ENCODE measurements at places on chromosomes 7 and 10.
A peak's percentile ranks its signal among the peaks of the same experiment; 100 is the strongest.

GRCh38 chr7:110922906-110923305 lies 168.0 kb upstream of the LRRN3 start:
- no peak for DNase-seq

DNA sequence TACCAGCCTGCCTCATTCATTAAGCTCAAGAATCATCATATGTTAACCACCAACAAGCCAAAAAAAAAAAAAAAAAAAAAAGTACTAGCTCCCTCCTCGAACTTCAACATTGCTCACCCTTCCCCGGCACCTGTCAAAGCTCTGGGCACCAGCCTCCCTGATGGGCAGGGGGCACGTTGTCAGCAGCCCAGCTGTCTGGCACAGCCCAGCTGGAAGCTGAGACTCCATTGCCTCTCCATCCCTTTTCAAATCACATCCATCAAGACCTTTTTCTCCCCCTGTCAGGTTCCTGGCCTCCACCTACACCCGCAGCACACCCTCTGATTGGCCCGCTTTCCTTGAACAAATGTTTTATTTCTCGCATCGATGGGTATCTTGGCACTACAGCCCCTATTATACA lies 913.3 kb upstream of the AUTS2 start:
- no peak for DNase-seq

- no peak for DNase-seq
Measured at GRCh38 chr7:64558781-64559180, 4.1 kb downstream of the ZNF680 start.

GRCh38 chr10:92177546-92177945 lies 113.3 kb downstream of the CPEB3 start:
- no peak for DNase-seq

- no peak for DNase-seq
Measured at GRCh38 chr7:129816742-129817141, 136.0 kb downstream of the UBE2H start.

- DNase-seq = no peak
Measured at GRCh38 chr10:62374862-62375710, 917 bp downstream of the ZNF365 start.

GRCh38 chr10:95266674-95267095 lies 24.1 kb downstream of the PDLIM1 start:
- peak; percentile 53 for DNase-seq

GRCh38 chr10:34648919-34649318 lies 166.2 kb downstream of the PARD3 start:
- DNase-seq = no peak

- DNase-seq = no peak
Measured at GRCh38 chr7:120441850-120442249, 168.9 kb downstream of the KCND2 start.

DNA sequence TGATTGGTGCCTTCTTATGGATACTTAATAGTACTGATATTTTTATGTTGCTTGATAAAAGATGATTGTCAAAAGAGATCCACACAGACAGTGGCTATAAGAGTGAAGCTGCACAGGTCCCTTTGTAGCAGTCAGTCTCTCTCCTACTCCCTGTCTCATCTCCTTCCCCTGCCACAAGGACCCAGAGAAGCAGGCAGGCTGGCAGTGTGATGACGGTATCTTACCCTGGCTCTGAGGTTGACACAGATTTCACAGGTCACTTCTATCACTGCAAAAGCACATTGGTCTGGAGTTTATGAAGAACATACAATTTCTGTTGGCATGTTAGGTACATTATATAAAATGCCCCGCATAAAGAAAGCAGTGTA lies 64.4 kb upstream of the AHR start:
- DNase-seq = no peak

GRCh38 chr10:130140425-130140824 lies 4.2 kb downstream of the GLRX3 start:
- DNase-seq = no peak

DNA sequence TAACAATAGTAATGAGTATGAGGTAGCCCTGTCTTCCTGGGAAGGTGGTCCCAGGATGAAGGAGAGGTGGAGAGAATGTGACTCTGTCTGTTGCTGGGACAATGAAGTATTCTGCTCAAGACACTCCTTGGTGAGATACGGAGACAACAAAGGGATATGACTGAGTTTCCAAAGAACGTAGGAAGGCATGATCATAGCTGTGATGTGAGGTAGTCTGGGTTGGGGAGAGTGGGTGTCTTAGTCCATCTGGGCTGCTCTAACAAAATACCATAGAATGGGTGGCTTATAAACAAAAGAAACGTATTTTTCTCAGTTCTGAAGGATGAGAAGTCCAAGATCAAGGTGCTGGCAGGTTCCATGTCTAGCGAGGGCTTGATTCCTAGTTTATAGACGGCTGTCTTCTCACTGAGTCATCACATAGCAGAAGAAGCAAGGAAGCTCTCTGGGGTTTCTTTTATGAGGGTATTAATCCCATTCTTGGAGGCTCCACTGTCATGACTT lies 84.9 kb upstream of the RHOBTB1 start:
- DNase-seq = no peak

- peak; percentile 62 for DNase-seq
Measured at GRCh38 chr7:140625908-140626868, 14.4 kb downstream of the DENND2A start.

DNA sequence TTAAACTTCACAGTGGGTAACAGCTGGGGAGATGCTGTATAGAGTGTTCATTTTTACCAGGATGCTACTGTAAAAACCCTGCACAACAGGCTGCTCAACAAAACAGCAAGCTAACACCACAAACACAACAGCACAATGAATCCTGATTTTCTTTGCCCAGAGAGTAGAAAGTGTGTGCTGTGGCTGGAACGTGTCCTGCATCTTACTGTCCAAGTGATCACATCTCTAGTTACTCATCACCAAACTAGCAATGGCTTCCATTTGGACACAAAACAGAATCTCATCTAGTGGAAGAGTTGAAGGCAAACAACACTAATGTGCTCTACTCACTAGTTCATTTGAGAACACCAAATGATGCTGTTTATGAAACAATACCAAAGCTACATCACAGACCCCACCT lies 121.2 kb downstream of the SLC25A13 start:
- DNase-seq = no peak

DNA sequence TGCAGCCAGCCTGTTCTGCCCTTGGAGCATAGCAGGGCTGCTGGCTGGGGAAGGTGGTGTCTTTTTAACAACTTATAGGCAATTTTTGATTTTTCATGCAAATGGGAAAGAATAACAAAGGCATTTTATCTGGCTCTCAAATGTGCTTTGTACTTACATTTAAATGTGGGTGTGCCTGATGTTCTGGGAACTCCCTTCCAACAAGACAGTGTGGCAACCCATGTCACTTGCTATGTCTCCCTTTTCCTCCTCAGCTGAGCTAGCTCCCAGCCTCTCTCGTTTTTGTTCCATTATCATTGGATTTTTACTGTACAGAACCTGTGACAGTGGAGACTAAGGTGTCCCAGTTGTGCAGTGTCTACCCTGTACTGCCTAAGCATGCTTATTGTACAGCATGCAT lies 93.5 kb upstream of the PDCD4 start:
- no peak for DNase-seq

DNA sequence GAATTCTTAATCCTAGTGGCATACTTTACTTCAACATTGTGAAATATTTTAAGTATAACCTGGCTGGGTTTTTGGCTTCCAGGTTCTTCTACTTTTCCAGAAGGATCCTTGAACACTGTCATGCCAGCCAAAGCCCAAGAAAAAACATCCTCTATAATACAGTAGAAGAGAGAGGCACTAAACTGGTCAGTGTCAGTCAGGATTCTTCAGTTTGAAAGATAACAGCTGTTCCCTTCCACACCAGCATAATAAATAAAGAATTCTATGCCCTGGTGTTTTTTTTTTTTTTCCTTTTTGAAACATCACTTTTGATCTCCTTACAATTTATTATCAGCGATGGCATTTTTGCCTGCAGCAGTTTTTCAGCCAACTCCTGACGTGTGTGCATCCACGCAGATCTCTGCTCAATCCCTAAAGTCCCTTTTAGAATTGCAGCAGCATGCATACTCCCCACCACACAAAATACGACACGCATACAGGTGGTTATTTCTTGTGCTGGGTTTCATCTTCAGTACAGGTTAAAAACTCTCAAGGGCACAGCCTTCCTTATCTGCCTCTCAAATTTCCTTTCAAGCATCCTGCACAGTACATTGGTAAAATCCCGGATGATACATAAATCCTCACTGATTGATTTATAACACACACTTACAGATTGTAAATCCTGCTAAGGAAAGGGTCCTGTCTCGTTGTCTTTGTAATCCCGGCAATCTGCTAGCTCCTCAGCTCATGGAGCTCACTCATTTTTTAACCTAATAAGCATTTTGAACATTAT lies 100.2 kb downstream of the TPK1 start:
- no peak for DNase-seq

DNA sequence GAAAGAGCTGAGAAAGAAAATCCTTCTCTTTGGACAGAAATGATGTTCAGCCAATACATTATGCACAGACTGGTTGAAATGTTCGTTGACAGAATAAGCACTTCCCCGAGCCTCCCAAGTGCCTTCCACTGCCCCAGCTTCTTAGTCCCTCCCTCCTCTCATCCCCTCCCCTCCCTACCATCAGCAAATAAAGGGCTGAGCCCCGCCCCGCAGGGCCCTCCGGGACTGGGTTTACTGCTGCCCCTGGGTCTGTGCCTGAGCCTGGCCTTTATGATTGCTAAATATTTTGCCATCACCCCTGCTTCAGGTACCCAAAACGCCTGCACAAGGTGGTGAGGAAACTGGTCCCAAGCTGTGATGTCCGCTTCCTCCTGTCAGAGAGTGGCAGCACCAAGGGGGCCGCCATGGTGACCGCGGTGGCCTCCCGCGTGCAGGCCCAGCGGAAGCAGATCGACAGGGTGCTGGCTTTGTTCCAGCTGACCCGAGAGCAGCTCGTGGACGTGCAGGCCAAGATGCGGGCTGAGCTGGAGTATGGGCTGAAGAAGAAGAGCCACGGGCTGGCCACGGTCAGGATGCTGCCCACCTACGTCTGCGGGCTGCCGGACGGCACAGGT lies 28.1 kb downstream of the HKDC1 start:
- DNase-seq = peak; percentile 48

- no peak for DNase-seq
Measured at GRCh38 chr7:67251986-67252558, 255.4 kb downstream of the TYW1 start.

DNA sequence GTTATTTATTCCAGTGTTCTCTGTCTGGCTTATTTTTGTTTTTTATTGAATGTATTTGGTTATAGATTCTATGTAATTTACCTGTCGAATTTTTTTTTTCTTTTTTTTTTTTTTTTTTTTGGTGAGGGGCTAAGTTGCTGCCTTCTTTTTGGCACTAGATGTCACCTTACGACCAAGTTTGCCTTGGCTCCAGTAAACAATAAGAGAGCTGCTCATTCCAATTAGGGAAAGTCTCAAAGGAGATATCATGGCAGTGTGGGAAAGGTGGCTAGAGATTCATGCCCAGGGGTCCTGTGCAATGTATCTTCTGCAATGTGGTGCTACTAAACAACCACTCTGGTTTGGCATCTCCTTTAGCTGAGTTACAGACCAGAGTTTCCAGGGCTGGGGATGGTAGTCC lies 84.0 kb downstream of the PTPN20 start:
- DNase-seq = no peak

DNA sequence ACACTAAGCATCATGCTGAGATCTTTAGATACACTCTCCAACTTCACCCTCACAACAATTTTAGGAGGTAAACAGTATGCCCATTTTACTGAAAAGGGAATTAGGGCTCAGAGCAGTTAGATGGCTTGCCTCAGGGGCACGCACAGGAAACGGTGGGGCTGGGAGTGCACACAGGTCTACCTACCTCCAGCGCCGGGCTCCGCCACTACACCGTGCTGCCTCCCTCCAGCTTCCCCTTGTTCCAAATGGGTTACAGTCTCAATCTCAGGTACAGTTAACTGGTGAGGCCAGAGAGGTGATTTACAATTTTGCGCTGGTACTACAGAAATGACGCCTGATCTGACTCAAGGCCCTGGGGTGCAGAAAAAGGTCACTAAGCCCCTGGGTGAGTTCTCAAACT lies 142.0 kb downstream of the NOC3L start:
- DNase-seq = no peak

DNA sequence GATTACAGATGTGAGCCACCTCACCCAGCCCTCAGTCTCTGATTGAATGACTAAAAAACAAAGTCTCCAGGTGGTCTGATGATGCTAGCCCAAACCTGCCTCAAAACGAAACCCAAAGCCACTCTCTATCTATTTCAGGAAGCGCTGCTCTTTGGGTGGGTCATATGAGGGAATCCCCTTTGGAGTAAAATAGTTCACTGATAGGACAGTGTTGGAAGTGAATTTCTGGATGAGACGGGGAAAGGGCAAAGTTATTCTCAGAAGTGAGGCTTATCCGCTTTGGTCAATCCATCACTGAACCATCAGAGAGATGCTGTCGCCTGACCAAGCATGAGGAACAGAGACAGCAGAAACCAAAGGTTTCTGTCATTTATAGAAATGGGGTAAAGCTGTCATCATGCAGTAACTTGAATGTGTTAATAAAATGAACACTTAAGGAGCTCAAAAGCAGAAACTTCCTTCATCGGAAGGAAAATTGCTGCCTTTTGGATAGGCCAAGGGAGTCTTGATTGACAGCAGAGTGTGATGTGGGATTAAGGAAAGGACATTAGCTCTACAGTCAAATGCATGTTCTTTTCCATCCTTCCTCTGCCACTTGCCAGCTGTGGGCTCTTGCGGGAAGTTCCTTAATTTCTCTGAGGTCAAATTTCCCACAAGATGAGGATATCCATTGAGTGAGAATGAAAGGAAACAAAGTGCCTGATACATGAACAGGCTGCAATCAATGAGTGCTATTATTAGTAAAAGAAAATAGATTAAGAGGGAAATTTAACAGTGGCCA lies 64.9 kb upstream of the C1QL3 start:
- no peak for DNase-seq

DNA sequence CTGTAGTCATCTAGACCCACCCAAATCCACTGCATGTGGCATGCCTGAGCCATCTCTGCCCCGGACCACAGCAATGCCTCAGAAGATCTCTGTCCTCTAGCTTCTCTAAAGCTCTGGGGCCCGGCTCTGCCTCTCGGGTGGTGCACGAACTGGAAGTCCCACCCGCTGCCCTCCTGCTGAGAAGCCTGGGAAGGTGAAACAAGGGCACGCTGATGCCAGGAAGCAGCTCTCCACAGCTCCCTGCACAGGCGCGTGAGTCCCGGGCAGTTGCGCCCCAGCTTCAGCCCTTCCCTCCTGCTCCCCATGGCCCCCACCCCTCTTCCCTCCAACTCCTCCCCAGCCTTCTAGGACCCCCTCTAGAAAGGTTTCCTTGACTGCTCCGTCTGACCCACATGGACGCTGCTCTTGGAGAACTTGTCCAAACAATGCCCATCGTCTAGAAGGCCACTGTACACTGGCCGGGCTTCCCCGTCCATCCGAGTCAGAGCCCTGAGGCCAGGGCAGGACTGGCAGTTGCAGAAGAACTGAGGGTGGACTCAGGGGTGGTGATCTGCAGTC lies 12.8 kb downstream of the KCNH2 start:
- DNase-seq = no peak

- no peak for DNase-seq
Measured at GRCh38 chr10:78194050-78194449, 160.4 kb downstream of the RPS24 start.

- DNase-seq = no peak
Measured at GRCh38 chr10:63313066-63313717, 152.6 kb downstream of the JMJD1C start.

GRCh38 chr10:5888843-5889623 lies 660 bp downstream of the ANKRD16 start:
- DNase-seq = peak; percentile 62

- DNase-seq = no peak
Measured at GRCh38 chr7:148717266-148717793, 18.6 kb downstream of the CUL1 start.

GRCh38 chr10:92181575-92181974 lies 109.3 kb downstream of the CPEB3 start:
- DNase-seq = peak; percentile 7
